Activated CD8-positive, alpha-beta memory T cell treated with anti-CD3 and anti-CD28 coated beads for 48 hours (primary cell): ENCODE measurements at places on chromosomes 13 and 19.

- no peak for DNase-seq
Measured at GRCh38 chr13:97332742-97333141, 101.2 kb upstream of the RAP2A start.

GRCh38 chr13:111970494-111971141, 96.3 kb upstream of the SOX1 start:
- DNase-seq, result no peak

DNA sequence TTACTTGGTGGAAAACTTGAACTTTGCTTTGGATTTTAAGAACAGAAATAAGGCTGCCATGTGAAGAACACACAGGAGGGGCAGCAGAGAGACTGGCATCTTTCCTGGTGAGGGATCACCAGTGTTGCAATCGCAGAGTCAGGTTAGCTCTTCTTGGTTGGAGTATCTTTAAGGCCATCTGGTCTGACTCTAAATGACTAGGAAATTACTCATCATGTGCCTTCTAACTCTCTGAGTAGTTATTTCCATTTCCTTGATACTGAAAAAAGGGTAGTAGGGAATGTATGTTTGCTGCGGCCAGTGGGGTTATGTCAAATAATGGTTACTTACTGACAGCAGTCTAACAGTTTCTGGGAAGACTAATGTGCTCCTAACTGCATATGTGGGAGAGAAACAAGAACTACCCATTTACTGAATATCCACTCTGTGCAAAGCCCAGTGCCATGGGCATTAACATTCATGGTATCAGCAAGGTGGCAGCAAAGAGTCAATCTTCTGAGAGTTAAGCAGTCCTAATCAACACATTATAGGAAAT, 122.1 kb downstream of the COG6 start:
- no peak for DNase-seq

- DNase-seq, result no peak
Measured at GRCh38 chr13:80865329-80865728, 524.4 kb upstream of the SPRY2 start.

- DNase-seq, result no peak
Measured at GRCh38 chr19:28296506-28296905, 916.4 kb downstream of the UQCRFS1 start.

GRCh38 chr13:73835138-73835721, 299.0 kb downstream of the KLF12 start:
- no peak for DNase-seq
